ENCODE measurements at places on chromosomes 16 and 17. TPM values are rescaled to one million over a fixed set of nuclear protein-coding genes. Genes with fewer than 3 reads are reported as not detected.

GRCh38 chr17:79341222-79341780, 266.7 kb downstream of the ENGASE start:
- no peaks in the 10 kb centered on the region for H3K27me3 ChIP-seq
- H3K4me3 ChIP-seq = no peak overlapping the region
- H3K27ac ChIP-seq = no peak overlapping the region
- DNase-seq = no peak
- no peaks in the 10 kb centered on the region for H3K4me1 ChIP-seq

DNA sequence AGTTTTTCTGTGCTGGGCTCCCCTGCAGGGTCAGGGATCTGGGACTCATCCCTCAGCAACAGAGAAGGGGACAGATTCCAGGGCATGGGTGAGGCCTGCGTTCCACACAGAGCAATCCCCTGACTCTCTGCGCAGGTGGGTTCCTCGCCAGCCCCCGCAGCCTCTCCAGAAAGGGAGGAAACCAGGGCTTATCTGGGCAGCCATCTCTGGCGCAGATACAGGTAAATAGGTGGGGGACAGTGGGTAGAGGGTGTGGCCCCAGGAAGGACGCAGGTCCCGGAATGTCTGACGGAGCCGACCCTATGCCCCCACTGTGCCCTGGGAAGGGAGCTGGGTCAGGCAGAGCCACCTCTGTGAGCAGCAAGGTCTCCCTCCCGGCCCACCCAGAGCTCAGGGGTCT, 23.2 kb downstream of the PIEZO1 start:
- peak; percentile 43 for DNase-seq
- H3K4me1 ChIP-seq = peaks cover 61% of the 10 kb centered on the region

GRCh38 chr17:82848022-82848592, 8.3 kb upstream of the ZNF750 start:
- H3K4me3 ChIP-seq = peak overlapping the region; percentile 28
- no peaks in the 10 kb centered on the region for H3K36me3 ChIP-seq
- H3K27me3 ChIP-seq = no peaks in the 10 kb centered on the region
- DNase-seq = peak; percentile 86
- no peaks in the 10 kb centered on the region for H3K4me1 ChIP-seq

DNA sequence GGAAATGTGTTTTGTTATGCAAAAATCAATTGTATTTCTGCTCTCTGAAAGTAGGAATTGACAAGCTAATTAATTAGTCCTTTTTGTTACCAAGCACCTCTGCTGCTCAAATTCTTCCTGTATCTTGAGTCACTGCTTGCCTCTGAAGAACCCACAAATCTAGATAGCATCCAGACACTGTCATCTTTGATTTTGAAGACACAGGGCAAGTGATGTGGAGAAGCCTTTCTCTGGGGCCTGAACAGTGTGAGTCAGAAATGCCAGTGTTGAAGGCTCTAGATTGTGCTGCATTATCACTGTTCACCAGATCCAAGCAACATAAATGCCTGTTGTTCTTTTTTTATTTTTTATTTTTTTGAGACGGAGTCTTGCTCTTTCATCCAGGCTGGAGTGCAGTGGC, 10.9 kb upstream of the ST6GALNAC1 start:
- DNase-seq = no peak
- no peaks in the 10 kb centered on the region for H3K4me1 ChIP-seq
- no peaks in the 10 kb centered on the region for H3K36me3 ChIP-seq
- H3K4me3 ChIP-seq = no peak overlapping the region
- no peaks in the 10 kb centered on the region for H3K27me3 ChIP-seq
- H3K27ac ChIP-seq = no peak overlapping the region

The TMEM98 gene
- 98.3 TPM for total RNA-seq

The SLC52A1 gene
- total RNA-seq = 1.7 TPM

The ZFP1 gene
- 9.8 TPM for total RNA-seq
